Bronchial epithelial cell (primary cell): ENCODE measurements at places on chromosomes 7 and 10.

- DNase-seq: no peak
Measured at GRCh38 chr7:117041007-117041406, 87.7 kb downstream of the ST7 start.

GRCh38 chr7:100510437-100511239 lies 26.9 kb downstream of the NYAP1 start:
- no peak for DNase-seq

- no peak for DNase-seq
Measured at GRCh38 chr10:28266449-28267224, 36.2 kb downstream of the MPP7 start.

- DNase-seq: no peak
Measured at GRCh38 chr10:116232613-116233012, 40.4 kb downstream of the GFRA1 start.

DNA sequence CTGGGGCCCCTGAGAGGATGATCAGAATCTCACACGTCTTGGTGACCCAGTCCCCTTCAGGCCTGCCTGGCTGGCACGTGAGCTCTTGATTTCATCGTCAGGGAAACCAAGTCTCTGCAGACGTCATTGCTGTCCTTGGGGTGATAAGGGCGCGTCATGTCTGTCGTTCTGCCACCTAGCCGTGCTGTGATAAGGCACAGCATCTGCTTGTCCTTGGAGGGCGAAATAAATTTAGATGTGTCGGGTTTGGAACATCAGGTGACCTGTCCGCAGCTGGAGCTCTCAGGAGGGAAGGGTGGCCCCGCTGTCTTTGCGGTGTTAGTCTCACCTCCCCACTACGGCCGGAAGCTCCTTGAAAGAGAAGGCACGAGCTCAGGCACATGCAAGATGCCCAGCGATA lies 129.2 kb downstream of the GRK5 start:
- no peak for DNase-seq

- DNase-seq: peak; percentile 62
Measured at GRCh38 chr7:125118444-125118843, 188.8 kb upstream of the POT1 start.

DNA sequence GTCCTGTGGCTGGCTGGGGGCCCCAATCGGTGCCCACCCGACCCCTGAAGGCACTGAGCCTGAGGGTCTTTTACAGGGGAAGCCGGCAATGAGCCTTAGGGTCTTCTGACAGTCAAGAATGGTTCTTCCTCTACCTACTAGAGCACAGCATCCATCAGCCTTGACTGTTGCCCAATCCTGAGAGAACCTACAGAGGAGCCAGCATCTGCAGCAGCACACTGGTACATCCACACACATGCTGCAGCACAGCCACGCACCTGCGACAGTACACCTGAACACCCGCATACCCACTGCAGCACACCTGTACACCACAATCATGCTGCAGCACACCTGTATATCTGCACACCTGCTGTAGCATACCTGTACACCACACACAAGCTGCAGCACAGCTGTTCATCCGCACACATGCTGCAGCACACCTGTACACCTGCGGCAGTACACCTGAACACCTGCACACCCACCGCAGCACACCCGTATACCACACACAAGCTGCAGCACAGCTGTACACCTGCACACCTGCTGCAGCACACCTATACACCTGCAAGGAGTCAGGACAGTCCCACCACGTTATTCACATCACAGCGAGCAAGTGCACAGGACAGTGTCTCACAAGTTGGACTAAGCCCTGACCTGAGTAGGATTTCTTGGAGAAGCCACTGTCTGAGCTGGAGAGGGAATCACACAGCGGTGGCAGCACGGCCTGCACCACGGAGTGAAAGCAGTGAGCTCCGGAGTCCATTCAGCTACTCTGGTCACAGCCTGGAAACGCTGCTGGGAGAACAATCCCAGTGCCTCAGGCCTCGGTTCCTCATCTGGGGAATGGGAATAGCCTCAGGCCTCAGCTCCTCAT lies 56.4 kb downstream of the VIPR2 start:
- no peak for DNase-seq

DNA sequence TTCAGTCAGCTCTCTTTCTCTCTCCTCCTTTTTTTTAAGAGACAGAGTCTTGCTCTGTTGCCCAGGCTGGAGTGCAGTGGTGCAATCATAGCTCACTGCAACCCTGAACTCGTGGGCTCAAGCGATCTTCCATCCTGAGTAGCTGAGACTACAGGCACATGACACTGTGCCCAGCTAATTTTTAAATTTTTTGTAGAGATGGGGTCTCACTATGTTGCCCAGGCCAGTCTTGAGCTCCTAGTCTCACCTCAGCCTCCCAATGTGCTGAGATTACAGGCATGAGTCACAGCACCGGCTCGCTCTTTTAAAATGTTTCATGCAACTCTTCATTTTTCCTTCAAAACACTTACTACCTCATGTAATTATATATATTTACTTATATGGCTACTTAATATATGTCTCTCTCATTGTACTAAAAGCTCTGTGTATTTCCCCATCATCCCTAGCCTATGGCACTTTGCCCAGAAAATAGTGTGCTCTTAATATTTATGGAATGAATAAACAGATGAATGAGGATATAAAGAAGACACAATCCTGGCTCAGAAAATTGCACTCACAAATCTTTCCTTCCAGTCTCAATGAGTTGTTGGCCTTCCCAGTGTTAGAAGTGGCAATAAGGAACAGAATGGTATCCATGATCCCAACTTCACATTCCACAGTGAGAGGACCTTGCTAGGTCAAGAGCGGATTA lies 33.9 kb downstream of the EBLN1 start:
- DNase-seq: peak; percentile 20

DNA sequence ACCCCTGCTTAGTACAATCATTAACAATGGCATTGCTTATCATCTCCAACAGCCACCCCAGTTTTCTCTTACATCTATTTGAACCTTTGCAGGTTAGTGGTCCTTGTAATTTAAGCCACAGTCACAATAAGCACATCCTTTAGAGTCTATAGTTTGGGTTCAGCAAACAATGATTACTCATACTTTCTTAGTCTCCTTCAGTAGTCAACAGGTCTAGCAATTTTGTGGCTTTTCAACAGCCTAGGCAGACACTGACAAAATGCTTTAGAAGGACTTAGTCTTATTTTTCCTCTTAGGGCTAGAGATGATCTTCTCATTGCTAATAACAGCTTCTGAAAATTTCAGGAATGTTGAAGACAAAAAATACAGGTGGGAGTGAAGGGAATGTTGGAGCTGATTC lies 32.3 kb upstream of the FAM204A start:
- peak; percentile 46 for DNase-seq

GRCh38 chr10:92052088-92052487 lies 128.5 kb downstream of the BTAF1 start:
- no peak for DNase-seq

- no peak for DNase-seq
Measured at GRCh38 chr7:106075937-106076336, 36.2 kb downstream of the SYPL1 start.

DNA sequence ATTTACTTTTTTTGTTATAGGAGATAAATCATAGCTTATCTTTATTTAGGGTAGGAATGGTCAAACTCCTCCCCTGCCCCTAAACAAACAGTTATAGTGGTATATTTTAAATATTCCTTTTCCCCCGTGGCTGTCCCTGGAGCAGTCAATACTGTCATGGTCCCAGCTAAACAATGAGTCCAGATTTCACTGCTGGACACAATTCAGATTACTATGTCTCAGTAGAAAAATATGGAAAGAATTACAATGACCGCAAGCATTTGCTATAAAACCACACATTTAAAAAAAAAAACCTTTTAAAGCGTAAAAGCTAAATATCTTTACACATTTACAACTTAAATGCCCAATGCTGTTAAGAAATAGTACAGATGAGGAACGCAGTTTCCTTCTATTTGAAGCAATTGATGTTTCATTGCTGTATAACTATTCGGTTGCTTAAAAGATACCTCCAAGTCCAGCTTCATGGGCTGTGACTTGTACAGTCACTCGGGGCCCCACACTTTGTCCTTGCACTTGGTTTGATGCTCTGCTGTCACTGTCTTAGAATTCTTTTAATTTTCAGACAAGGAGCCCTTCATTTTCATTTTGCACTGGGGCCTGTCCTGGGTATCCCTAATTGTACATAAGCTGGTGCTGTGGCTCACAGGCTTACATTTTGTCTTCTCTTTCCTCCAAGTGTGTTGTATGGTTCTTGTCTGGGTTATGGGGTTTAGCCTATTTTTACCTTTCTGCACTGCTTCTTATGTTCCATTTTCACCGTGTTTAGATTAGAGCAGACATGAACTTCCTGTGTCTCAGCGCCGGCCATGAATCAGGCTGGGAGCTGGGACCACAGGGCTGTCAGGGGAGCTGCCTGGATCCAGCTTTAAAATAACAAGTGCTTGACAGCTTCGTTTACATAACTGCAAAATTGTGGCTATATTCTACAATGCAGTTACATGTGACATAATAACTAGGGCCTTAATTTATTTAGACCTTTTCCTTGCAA lies 530.2 kb upstream of the FZD8 start:
- no peak for DNase-seq

DNA sequence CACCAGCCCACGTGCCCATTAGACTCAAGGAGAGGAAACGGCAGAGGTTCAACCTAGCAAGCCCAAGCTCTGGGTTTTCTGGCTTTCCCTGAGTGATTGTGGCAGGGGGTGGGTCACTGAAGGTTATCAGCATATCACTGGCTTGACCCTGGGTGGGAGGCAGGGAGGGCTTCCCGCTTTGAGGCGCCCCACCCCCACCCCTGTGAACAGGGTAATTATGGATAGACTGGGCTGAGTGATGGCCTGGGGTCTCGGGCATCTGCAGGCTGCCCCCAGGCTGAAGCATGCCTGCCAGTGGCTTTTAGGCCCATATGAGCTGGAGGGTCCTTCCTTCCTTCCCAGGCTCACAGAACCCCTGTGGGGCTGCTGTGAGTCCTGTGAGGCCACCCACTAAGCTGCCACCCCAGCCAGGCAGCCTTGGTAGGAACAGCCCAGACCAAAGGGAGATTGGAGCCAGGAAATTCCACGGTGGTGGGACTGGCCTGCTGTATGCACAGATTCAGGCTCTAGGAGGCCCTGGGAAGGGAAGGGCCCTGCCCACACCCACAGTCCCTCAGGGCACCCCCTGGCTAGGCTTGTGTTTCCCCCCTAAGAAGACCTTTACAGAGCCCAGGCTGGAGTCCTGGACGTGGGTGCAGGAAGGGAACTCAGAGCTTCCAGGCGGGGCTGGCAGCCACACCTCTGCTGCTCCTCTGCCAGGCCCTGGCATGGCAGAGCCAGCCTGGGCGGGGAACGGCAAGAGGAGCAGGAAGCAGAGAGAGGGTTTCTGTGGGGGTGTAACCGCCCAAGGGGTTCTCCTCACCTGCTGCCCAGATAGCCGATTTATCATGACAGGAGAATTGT lies 33.1 kb downstream of the GPRIN2 start:
- peak; percentile 92 for DNase-seq
